ENCODE measurements at places on chromosomes 7 and 10. TPM values are rescaled to one million over a fixed set of nuclear protein-coding genes. Genes with fewer than 3 reads are reported as not detected.

DNA sequence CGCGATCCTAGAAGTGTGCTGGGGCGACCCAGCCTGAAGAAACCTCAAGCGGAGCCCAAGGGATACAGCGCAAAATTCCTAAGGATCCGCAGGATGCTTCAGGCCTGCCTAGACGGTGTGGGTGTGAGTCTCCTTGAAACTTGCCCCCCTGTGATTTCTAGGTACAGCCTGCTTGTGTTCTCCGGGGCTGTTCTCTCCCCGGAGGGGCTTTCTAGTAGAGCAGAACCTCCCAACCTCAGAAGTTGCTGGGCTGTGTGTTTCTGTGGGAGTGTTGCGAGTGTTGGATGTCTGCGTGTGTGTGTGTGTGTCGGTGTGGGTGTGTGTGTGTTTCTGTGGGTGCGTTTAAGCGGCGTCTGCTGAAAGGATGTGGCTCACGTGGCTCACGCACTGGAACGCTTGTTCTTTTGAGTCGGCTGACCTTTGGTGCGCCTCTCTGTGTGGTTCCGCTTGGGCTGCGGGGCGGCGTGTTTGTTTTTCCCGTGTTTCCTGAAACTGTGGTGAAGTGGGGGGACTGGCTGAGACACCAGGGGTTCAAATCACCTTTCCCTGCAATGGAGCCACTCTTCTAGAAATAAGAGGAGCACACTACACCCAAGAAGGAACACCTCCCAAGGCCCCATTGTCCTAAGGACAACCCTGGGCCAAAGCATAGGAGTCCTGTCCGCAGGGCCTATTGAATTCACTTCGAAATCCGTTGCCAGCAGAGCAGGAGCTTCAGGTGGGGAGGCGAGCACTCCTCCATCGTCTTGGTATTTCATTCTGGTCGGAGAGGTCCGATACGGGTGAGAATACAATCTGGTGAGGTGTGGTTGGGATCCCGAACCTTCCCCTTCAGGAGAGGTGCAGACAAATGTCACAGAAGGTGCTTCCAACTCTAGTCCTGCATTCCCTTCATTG, 25.1 kb upstream of the ZNF273 start:
- H3K27me3 ChIP-seq, result peaks cover 5% of the 10 kb centered on the region
- DNase-seq, result peak; percentile 10
- H3K27ac ChIP-seq, result no peak overlapping the region
- H3K4me1 ChIP-seq, result peaks cover 18% of the 10 kb centered on the region

- no peak for DNase-seq
- no peaks in the 10 kb centered on the region for H3K36me3 ChIP-seq
- H3K4me1 ChIP-seq, result no peaks in the 10 kb centered on the region
- no peaks in the 10 kb centered on the region for H3K27me3 ChIP-seq
- H3K4me3 ChIP-seq, result no peak overlapping the region
These were observed 39.9 kb downstream of the UNC5B start for GRCh38 chr10:71252220-71252619.

- no peak overlapping the region for H3K4me3 ChIP-seq
- H3K27me3 ChIP-seq, result peaks cover 5% of the 10 kb centered on the region
- no peak for DNase-seq
These were observed 152.1 kb upstream of the MKI67 start for GRCh38 chr10:128278362-128278761.

- H3K27me3 ChIP-seq, result no peaks in the 10 kb centered on the region
- DNase-seq, result no peak
These were observed 154.1 kb downstream of the LHFPL3 start for GRCh38 chr7:104482362-104483037.

GRCh38 chr7:150900675-150901074, 48.4 kb downstream of the AOC1 start:
- DNase-seq, result no peak
- peaks cover 18% of the 10 kb centered on the region for H3K27me3 ChIP-seq
- no peak overlapping the region for H3K4me3 ChIP-seq
- peaks cover 11% of the 10 kb centered on the region for H3K4me1 ChIP-seq
- no peaks in the 10 kb centered on the region for H3K36me3 ChIP-seq

DNA sequence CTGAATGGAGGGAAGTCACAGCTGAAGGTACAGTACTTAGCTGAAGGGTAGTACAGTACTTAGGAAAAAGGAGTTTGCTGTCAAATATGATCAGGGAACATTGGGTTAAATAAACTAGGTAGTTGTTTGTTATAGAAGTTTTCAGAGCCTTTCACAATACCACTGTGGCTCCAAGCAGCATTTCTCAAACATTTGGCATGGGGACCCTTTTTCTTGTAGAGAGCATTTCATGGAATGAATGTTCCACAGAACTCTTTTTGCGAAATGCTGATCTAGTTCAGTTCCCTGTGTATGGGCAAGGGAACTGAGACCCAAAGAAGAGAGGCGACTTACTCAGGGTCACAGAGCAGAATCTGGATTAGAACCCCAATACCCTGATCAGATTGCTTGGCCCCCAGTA, 31.5 kb upstream of the DDX50 start:
- H3K36me3 ChIP-seq, result no peaks in the 10 kb centered on the region
- no peak for DNase-seq
- H3K27me3 ChIP-seq, result no peaks in the 10 kb centered on the region
- H3K27ac ChIP-seq, result no peak overlapping the region

DNA sequence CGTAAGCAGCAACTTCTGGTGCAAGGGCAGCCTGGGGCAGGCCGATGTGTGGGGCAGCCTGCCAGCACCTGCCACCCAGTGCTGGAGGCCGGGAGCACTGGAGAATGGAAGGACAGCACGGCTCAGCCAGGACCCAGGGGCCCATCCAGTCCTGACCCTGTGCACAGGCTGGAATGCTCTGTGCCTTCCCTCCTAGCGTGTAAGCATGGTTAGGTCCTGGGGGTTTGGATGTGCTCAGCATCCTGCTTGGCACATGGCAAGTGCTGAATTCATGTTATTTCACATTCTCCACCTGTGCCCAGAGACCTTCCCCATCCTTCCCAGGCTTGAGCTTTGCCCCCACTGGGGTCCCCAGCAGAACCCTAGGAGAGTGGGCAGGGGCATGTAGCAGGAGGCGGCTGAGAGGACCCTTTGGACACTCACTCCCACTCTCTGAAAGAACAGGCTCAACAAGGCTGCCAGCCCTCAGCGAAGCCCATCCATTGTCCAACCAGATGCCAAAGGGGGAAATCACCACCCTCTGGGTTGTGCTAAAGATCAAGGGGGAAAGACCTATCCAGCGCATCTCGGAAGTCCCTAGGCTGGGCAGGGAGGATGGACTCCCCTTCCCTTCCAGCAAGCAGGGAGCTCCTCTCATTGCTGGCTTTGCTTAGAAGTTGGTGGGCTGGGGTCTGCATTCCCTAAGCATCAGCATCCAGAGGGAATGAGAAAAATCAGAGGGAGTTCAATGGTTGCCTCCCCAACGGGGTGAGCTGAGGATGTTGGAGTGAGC, 29.7 kb downstream of the ANXA8 start:
- no peak for DNase-seq
- H3K4me3 ChIP-seq, result no peak overlapping the region
- H3K27ac ChIP-seq, result no peak overlapping the region
- no peaks in the 10 kb centered on the region for H3K36me3 ChIP-seq
- H3K27me3 ChIP-seq, result no peaks in the 10 kb centered on the region
- no peaks in the 10 kb centered on the region for H3K4me1 ChIP-seq

DNA sequence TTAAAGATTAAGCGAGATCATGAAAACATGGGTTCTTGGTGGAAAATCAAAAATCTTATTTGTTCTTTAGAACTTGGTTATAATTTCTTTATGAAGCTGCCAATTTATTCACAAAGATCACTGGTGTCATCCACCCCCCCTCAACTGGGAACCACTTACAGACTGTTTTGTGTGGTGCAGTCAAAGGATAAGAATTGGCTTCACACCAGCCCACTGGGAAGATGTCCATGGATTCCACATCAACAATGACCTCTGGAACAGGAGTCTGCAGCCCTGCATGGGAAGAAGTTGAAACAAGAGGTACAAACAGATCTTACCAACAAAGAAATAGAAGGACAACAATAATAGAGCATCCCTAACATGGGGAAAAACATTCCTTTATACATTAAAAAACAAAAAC, 205.2 kb downstream of the SFMBT2 start:
- no peaks in the 10 kb centered on the region for H3K27me3 ChIP-seq
- DNase-seq, result no peak
- H3K4me3 ChIP-seq, result no peak overlapping the region
- peaks cover 32% of the 10 kb centered on the region for H3K36me3 ChIP-seq
- no peak overlapping the region for H3K27ac ChIP-seq

DNA sequence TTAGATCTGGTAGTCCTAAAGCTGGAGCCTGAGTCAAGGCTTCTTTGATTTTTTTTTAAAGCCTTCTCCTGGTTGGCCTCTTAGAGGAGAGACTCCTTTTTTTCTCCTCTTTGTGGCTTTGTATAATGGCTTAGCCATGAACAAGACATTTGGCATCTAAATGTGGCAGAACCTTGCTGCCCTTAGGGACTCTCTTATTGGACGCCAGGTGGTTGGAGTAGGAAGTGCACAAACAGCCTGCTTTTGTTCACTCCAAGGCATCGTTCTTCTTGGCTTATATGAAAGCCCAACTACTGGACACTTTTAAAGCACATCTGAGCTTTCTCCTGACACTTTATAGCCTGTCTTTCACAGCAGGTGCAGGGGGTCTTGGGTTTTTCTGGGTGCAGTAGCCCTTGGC, 25.0 kb downstream of the ZPBP start:
- no peak for DNase-seq
- H3K27me3 ChIP-seq, result no peaks in the 10 kb centered on the region
- no peak overlapping the region for H3K4me3 ChIP-seq
- H3K4me1 ChIP-seq, result peaks cover 19% of the 10 kb centered on the region
- no peaks in the 10 kb centered on the region for H3K36me3 ChIP-seq
- no peak overlapping the region for H3K27ac ChIP-seq

DNA sequence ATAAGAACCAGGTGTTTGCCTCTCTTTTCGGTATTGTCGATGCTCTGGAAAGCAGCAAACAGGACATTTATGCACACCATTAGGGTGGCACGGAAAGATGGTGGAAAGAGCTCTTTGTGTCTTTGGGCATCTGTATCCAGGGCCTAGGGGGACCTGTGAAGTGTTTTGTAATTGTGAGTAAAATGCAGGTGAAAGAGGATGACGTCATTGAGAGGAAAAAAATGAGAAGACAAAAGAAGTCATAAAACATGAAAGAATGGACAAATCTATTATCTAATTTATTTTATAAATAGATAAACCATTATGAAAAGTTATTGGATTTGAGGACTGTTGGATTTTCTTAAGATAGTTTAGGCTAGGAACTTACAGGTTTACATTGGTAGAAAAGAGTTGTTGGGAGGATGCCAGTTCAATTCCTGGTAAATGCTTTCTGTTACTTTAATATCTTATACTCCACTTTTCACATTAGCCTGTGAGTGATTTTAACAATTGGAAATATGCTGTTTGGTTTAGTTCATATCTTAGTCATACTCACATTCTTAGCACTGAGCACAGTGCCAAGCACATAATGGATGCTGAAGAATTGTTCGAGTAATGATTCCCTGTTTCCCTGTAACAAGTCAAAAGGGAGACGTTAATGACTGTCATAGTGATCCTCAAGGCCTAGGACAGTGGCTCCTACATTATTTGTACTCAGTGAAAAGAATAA, 62.6 kb downstream of the EXOC4 start:
- no peaks in the 10 kb centered on the region for H3K27me3 ChIP-seq
- H3K36me3 ChIP-seq, result peaks cover 4% of the 10 kb centered on the region
- no peak overlapping the region for H3K4me3 ChIP-seq
- no peaks in the 10 kb centered on the region for H3K4me1 ChIP-seq

- H3K27me3 ChIP-seq, result no peaks in the 10 kb centered on the region
- no peaks in the 10 kb centered on the region for H3K4me1 ChIP-seq
- H3K36me3 ChIP-seq, result peaks cover 68% of the 10 kb centered on the region
- no peak overlapping the region for H3K4me3 ChIP-seq
- no peak overlapping the region for H3K27ac ChIP-seq
- no peak for DNase-seq
These were observed 15.8 kb downstream of the FZD9 start for GRCh38 chr7:73449422-73449821.

DNA sequence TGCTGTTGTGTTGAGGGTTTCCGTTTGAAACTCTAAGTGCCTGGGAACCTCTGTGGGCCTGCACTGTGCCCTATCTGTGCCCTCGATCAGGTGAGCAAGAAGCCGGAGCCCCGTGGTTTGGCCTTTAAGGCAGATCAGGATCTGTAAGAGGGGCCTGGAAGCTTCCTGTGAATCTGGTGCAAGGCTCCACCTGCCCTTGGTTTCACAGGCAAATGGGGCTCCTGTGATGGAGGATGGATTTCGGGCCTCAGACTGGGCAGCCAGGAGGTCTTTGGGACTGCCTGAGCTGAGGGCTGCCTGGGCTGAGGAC, 21.6 kb downstream of the SCART1 start:
- DNase-seq, result no peak
- H3K4me3 ChIP-seq, result no peak overlapping the region
- H3K27me3 ChIP-seq, result no peaks in the 10 kb centered on the region
- H3K27ac ChIP-seq, result peak overlapping the region; percentile 34
- H3K4me1 ChIP-seq, result peaks cover 38% of the 10 kb centered on the region

- no peaks in the 10 kb centered on the region for H3K27me3 ChIP-seq
- no peaks in the 10 kb centered on the region for H3K4me1 ChIP-seq
These were observed 14.7 kb downstream of the CDNF start for GRCh38 chr10:14822879-14823755.

DNA sequence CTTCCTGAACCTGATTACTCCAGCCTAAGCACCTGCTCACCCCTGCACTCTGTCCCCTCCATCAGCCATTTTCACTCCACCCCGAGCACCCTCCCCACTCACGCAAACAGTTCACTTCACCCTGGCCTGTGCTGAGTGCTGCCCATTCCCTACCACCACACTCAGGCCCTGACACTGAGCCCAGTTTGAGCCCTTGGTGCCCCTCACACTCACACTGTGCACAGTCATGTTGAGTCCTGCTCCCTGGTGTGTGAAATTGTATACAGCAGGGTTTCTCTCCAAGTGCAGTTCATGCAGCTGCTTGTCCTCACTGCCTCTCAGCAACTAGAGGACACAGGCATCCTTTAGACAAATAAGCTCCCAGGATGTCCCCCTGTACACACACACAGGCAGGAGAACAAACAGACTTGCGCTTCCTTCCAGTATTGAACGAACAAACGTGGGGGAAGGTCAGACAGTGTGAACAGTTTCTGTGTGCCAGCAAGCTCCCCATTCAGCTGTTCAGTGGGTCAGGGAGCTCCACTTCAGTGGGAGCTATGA, 6.8 kb downstream of the MYO1G start:
- H3K4me3 ChIP-seq, result no peak overlapping the region
- DNase-seq, result no peak
- no peak overlapping the region for H3K27ac ChIP-seq
- H3K4me1 ChIP-seq, result peaks cover 38% of the 10 kb centered on the region

DNA sequence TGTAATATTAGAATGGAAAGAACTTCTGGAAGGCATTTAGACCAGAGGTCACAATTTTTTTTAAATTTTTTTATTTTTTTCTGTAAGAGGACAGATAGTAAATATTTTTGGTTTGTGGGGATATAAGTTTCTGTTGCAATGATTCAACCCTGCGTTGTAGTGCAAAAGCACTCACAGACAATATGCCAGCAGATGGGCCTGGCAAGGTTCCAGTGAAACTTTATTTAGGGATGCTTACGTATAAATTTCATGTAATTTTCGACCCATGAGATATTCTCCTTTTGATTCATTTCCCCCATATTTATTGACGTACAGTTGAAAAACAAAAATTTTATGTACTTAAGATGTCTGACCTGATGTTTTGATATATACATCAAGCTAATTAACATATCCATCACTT, 72.8 kb upstream of the NMT2 start:
- no peak overlapping the region for H3K27ac ChIP-seq
- no peak overlapping the region for H3K4me3 ChIP-seq
- no peaks in the 10 kb centered on the region for H3K4me1 ChIP-seq
- DNase-seq, result no peak
- H3K27me3 ChIP-seq, result no peaks in the 10 kb centered on the region

- DNase-seq, result no peak
- H3K27me3 ChIP-seq, result no peaks in the 10 kb centered on the region
- no peak overlapping the region for H3K4me3 ChIP-seq
- H3K4me1 ChIP-seq, result no peaks in the 10 kb centered on the region
These were observed 152.1 kb downstream of the OAT start for GRCh38 chr10:124266468-124267230.

Gene GIMAP2
- total RNA-seq, result 47.5 TPM

Gene EPHB6
- 2.3 TPM for total RNA-seq

Gene TMEM196
- total RNA-seq, result not detected
